Neural progenitor cell (in vitro differentiated cells): ENCODE measurements at places on chromosomes 11 and 22. TPM values are rescaled to one million over a fixed set of nuclear protein-coding genes. Genes with fewer than 3 reads are reported as not detected.

Gene SDF2L1
- 4.3 and 16.6 TPM in 2 replicates for total RNA-seq

Gene GAS2
- 3.0 and 6.4 TPM in 2 replicates for total RNA-seq

Gene VPS51
- 80.4 and 252 TPM in 2 replicates for total RNA-seq

Gene AIFM3
- total RNA-seq, result 4.3 and 12.0 TPM in 2 replicates

Gene CRYBB2
- total RNA-seq, result 0.65 TPM in 1 of 2 replicates, not detected in the other

Gene TSPAN4
- total RNA-seq, result 19.6 and 58.2 TPM in 2 replicates

Gene JHY
- 0.69 and 1.4 TPM in 2 replicates for total RNA-seq

Gene ZNF215
- 14.8 and 20.1 TPM in 2 replicates for total RNA-seq

Gene USP35
- 4.2 and 12.5 TPM in 2 replicates for total RNA-seq

Gene MS4A15
- total RNA-seq, result 0.09 TPM in 1 of 2 replicates, not detected in the other

Gene OR8A1
- total RNA-seq, result not detected in 2 replicates

Gene MMP27
- not detected in 2 replicates for total RNA-seq

Gene SYT13
- total RNA-seq, result 8.6 and 9.0 TPM in 2 replicates

Gene DEFB131B
- total RNA-seq, result not detected in 2 replicates

Gene APOA5
- total RNA-seq, result 0.25 TPM in 1 of 2 replicates, not detected in the other

GRCh38 chr22:24450610-24451009 lies 23.2 kb downstream of the ADORA2A start:
- no peaks in the 10 kb centered on the region for H3K36me3 ChIP-seq
- no peak overlapping the region for H3K4me3 ChIP-seq
- peak; percentile 75 for DNase-seq
- no peak overlapping the region for H3K27ac ChIP-seq

DNA sequence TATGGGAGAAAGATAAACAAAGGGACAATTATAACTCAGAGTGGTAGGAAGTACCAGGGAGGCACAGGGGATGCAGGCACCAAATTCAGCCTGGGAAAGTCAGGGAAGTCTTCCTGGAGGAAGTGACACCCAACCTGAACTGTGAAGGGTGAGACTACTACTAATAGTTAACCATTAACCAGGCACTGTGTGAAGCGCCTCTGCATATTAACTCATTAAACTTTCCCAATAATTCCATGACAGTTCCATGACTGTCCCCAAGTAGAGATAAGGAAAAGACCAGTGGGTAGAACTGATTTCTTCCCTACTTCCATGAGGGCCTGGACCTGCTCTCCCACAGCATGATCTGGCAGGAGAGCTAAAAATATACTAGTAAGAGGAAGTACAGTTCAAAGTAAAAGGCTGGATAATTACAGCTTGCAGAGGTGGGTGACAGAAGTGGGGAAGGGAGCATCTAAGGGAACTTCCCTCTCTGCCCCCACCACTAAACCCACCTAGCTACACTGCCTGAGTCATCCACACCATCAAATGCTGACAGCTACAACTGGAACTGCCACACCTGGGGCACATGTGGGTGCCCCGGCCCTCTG lies 4.7 kb upstream of the AP1B1 start:
- no peaks in the 10 kb centered on the region for H3K36me3 ChIP-seq
- H3K27me3 ChIP-seq, result no peaks in the 10 kb centered on the region
- no peak overlapping the region for H3K27ac ChIP-seq
- H3K4me3 ChIP-seq, result no peak overlapping the region
- no peaks in the 10 kb centered on the region for H3K4me1 ChIP-seq
- DNase-seq, result no peak

GRCh38 chr11:47495856-47496217 lies 46.9 kb upstream of the RAPSN start:
- H3K4me1 ChIP-seq, result peaks cover 18% of the 10 kb centered on the region
- DNase-seq, result no peak
- H3K27ac ChIP-seq, result no peak overlapping the region

DNA sequence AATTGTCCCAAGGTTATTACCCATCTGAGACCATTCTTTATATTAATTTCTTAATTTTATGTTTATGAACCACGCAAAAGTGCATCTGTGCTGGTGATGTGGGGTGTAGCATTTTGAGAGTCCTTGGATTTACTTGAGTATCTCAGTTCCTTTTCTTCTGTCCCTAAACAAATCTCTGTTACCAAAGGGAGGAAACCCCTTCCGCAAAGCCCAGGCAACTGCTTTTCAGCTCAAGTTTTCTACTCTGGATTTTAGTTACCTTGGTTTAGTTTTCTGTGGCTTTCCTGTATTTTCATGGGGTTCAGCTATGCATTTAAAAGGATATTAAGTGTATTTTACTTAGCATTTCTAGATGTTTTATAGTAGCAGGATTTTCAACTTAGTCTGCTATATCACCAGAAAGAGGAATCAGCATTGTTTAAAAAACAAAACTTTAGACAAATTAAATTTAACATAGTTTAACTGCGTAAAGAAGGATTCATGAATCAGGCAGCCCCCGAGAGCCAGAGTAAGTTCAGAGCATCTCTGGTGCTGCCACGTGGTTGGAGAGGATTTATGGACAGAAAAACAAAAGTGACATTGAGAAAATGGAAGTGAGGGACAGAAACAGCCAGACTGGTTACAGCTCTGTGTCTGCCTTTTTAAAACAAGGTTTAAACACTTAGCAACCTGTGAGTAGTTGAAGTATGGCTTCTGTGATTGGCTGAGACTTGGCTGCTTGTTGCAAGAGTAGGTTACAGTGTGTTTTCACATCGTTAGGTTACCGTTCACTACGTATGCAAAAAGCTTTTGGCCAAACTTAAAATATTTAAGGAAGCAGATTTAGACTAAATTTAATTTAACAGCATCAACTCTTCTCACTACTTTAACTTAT lies 9.6 kb downstream of the ADM start:
- H3K27ac ChIP-seq, result no peak overlapping the region
- no peaks in the 10 kb centered on the region for H3K36me3 ChIP-seq

DNA sequence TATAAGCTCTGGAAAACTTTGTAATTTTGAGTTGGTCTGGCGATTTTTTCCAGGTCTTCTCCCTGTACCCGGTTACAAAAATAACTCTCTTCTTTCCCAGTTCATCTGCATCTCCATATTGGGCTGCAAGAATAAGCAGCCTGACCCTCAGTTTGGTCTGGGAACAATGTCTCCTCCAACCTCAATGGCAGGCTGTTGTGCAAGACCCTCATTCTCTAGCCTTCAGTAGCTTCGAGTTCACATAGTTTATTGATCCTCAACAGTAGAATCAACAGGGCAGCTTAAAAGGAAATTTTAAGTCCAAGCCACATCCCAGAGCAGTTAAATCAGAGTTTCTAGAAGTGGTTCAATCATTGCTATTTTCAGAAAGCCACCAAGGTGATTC lies 35.3 kb downstream of the TMPRSS5 start:
- no peak overlapping the region for H3K27ac ChIP-seq
- peaks cover 37% of the 10 kb centered on the region for H3K4me1 ChIP-seq
- no peak overlapping the region for H3K4me3 ChIP-seq
- DNase-seq, result no peak

GRCh38 chr11:57403802-57404147 lies 13.3 kb upstream of the PRG2 start:
- H3K27me3 ChIP-seq, result no peaks in the 10 kb centered on the region
- H3K27ac ChIP-seq, result no peak overlapping the region
- no peak overlapping the region for H3K4me3 ChIP-seq

- no peaks in the 10 kb centered on the region for H3K36me3 ChIP-seq
- no peaks in the 10 kb centered on the region for H3K27me3 ChIP-seq
- H3K4me1 ChIP-seq, result no peaks in the 10 kb centered on the region
- H3K4me3 ChIP-seq, result no peak overlapping the region
Observed at GRCh38 chr11:33920838-33921613, 29.1 kb upstream of the LMO2 start.

DNA sequence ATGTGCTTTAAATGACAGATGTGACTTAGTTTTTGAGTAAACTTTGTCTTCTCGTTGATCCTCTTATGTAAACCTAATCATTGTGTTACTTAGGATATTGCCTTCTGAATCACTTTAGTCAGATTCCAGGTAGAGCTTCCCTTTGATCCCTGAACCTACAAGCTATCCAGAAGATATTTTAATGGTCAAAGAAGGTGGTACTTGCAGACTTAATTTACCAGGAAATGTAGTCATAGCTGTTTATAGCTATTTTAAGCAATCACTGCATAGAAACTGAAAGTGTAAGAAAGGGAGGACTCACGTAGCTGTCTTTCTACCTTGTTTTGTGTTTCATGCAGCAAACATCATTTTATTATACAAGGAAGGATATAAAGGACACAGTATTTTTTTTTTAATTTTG lies 189.5 kb downstream of the DDX10 start:
- no peaks in the 10 kb centered on the region for H3K36me3 ChIP-seq
- H3K4me1 ChIP-seq, result peaks cover 17% of the 10 kb centered on the region
- H3K27me3 ChIP-seq, result no peaks in the 10 kb centered on the region
- H3K27ac ChIP-seq, result no peak overlapping the region

DNA sequence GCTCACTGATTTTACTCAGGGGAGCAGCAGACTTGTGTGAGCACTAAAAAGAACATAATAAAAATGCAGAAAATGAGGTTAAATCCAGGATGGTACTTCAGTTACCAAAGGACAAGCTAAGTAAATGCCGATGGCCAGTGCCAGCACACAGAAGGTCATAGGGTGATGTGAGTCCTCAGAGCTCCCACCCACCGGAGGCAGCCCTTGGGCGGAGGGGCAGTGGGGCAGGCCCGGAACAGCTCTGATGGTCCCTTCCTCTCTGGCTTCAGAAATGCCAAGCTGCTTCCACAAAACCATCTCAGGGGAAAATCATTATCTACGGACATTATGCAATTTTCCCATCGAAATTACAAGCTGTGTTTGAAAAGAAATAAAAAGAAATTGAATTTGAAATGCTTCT lies 124.5 kb downstream of the RRAS2 start:
- no peaks in the 10 kb centered on the region for H3K27me3 ChIP-seq
- DNase-seq, result no peak
- H3K27ac ChIP-seq, result no peak overlapping the region
- H3K4me3 ChIP-seq, result no peak overlapping the region

DNA sequence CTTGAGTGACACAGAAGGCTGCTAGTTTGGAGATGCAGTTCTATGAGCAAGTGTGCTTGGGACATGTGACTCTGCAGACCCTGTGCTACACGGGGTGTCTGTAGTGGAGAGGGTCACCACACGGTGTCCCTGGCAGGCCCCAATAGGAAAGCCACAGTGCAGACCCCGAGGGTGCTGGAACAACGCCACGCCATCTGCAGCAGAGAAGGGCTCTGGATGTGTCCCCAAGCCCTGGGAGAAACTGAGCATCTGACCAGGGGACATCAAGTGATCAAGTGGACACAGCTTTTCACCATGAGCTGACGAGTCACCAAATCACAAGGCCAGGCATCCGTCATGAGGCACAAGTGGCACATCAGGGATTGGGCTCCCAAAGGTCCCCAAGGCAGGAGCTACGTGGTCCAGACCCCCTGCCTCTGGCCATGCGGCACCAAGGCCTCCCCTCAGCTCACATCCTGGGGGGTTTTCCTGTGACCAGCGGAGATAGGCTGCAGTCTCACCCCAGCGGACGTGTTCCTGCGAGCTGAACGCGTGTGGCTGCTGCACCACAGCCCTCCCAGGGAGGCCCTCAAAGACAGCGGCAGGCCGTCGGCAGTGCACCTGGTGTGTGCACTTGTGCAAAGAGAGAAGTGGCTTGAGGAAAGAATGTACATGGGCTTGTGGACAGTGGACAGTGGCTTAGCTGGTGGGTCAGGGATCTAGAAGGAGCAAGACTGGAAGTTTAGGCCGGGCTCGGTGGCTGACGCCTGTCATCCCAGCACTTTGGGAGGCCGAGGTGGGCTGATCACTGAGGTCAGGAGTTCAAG lies 96.7 kb downstream of the RPS6KA4 start:
- H3K4me3 ChIP-seq, result no peak overlapping the region
- DNase-seq, result no peak

DNA sequence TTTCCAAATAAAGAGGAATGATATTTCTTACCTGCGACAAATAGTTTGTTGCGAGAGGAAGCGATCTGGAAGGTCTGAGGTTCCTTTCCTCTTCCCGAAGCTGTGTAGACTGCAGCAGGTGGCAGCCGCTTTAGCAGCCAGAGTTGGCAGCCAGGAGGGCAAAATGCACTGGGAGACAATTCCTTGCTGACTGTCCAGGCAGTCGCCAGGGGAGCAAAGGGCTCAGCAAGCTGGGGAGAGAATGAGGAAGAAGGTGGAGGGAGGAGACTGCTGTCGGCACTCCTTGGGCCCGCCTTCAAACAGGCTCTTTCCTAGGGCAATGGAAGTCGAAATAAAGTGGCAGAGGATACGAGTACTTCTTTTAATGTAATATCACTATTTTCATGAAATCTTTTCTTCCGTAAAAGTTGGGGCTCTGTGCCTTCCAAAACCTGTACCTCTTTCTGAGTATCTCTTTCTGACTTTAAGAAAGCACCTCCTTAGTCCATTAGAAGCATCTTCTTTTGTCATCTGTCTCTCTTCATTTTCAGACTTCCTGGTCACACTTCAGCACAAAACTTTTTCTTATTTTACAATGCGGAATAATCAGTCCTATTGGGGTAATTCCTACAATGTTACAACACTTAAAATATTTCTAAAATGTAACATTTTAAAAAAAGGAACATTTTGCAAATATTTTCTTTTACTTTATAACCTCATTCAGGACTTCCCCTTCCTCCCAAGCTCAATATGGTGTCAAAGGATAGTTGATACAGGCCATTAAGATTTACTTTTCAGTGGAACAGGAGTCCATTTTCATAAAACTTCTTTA lies at the start of gene IL18:
IL18 (minus strand) TSS at position 220 of the 811 bp plus-strand sequence. CDS start 9,041 bp downstream, outside the sequence.
- H3K27me3 ChIP-seq, result no peaks in the 10 kb centered on the region
- peak; percentile 46 for DNase-seq
- H3K36me3 ChIP-seq, result no peaks in the 10 kb centered on the region
- no peak within 1 kb of the TSS for H3K4me3 ChIP-seq

DNA sequence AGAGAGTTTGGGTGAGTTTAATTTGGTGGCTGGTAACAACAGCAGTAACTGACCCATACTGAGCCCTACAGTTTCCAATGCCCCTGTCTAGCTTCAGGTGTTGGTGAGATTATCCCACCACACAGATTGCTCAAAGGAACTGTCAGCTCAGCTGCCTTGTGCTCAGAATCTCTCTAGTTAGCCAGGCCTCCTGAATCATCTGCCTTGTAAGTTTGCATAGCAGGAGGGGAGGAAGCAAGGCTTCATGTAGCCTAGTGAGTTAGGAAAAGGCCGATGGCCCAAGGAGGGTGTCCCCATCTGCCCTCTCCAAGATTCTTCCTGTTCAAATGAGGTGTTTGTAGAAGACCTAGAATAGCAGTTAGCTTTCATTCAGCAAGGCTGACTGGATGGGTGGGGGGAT lies 74.3 kb downstream of the MICAL2 start:
- H3K27ac ChIP-seq, result no peak overlapping the region
- DNase-seq, result no peak
- H3K27me3 ChIP-seq, result no peaks in the 10 kb centered on the region
- H3K4me1 ChIP-seq, result peaks cover 28% of the 10 kb centered on the region
- no peak overlapping the region for H3K4me3 ChIP-seq
- H3K36me3 ChIP-seq, result no peaks in the 10 kb centered on the region

GRCh38 chr11:88809126-88809525 lies 256.7 kb downstream of the GRM5 start:
- no peaks in the 10 kb centered on the region for H3K4me1 ChIP-seq
- H3K27me3 ChIP-seq, result no peaks in the 10 kb centered on the region
- H3K4me3 ChIP-seq, result no peak overlapping the region
